ENCODE measurements at places on chromosomes 2 and 18. TPM values are rescaled to one million over a fixed set of nuclear protein-coding genes. Genes with fewer than 3 reads are reported as not detected.

PTGR3 gene
- total RNA-seq: 57.1 TPM

ARHGEF33 gene
- 0.10 TPM for total RNA-seq

KATNAL2 gene
- total RNA-seq: 7.0 TPM

OSBPL6 gene
- total RNA-seq: 1.5 TPM

REEP1 gene
- 50.3 TPM for total RNA-seq

ACMSD gene
- total RNA-seq: not detected

GALR1 gene
- total RNA-seq: 0.06 TPM

ATF2 gene
- 50.3 TPM for total RNA-seq

Measured in mucosa of descending colon (tissue), 3 donors.